Daoy (cell line): ENCODE measurements at places on chromosomes 6 and 20.

DNA sequence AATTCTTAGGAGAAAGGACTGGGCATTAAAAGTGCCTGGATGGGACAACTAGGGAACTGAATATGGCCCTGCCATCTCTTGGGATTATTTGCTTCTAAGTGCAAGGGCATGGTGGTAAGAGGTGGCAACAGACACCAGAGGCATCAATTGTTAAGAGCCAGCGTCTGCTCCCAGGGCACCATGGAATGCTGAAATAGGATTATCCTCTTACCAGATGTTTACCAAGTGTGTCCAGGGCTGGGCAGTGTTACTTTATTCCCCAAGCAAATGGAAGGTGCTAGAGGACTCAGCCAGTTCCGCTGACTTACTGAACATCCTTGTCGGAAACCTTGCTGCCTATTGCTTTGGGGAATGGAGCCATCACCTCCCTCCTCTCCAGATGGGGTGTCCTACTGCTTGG lies 273.6 kb upstream of the SUPT3H start:
- DNase-seq = no peak

- no peak for DNase-seq
These were observed 17.3 kb upstream of the PCMTD2 start for GRCh38 chr20:64238115-64238825.

DNA sequence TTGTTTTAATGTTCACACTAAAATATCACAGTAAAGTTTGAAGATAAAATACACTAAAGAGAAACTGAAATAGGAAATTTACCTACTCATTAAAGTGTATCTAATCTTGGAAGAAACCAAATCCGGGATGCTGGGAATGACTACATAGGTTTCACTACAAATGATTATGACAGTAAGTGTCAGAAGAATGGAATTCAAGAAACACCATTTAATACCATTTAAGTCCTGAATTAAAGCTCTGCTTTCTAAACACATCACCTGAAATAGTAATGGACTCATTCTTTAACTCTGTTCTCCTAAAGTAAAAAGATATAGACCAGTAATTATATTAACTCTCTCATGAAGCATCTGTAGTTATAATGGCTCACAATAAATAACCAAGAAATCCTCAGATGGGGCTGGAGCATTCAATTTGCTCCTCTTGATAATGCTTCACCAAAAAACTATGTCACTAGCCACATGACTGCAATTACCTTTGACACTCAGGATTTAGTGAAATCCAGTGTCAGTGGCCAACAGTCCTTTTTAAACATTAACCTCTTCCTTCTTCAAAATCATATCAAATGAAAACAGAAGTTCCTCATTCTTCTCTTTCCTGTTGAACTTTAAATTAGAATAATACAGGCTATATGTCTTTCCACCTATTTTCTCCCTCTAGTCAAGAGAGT lies 41.4 kb downstream of the MAP7 start:
- DNase-seq = peak; percentile 10

GRCh38 chr6:147205690-147206600 lies 1.7 kb downstream of the STXBP5 start:
- peak; percentile 30 for DNase-seq

GRCh38 chr6:133393891-133394290 lies 152.7 kb downstream of the EYA4 start:
- no peak for DNase-seq

DNA sequence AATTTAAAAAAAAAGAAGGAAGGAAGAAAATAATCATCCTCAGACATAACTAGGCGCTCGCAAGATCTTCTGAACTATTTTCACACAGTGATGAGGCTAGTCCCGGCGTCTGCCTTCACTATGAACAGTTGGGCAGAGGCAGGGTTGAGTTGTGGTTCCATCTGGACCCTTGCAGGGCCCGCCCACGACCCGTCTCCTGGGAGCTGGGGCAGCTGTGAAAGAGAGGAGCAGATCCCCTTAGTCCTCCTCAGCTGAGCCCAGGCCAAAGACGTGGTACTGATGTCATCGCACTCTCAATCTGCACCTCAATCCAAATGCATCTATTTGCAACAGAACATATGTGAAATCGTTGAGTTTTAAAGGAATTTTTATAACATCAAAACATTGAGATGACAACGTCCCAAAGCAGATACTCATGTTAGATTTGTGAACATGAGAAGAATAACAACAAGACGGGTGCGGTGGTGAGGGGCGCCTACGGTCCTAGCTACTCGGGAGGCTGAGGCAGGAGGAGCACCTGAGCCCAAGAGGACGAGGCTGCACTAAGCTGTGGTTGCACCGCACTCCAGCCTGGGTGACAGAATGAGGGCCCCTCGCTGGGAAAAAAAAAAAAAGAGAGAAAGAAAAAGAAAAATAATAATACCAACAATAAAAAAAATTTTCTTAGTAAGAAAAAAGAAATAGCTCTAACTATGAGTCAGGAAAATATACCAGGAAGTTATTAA lies 15.3 kb downstream of the TCFL5 start:
- no peak for DNase-seq

GRCh38 chr6:90103056-90103800 lies 193.4 kb downstream of the BACH2 start:
- no peak for DNase-seq

DNA sequence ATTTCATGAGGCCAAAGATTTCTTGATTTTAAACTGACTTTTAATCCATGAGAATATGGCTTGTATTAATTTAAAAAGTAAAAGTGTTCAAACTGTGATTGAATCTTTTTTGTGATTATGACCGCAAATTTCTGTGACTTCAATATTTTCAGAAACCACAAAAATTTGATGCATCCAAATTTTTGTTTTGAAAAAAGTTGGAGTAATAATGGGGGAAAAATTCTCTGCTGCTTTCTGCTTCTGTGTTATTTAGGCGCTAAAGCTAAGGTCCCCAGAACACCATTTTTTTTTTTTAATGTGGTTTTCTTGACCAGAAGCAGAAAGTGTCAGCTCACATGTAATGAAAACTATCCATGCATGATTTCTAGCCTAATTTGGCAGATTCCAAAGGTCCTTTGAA lies 65.3 kb downstream of the GRIK2 start:
- DNase-seq = no peak

DNA sequence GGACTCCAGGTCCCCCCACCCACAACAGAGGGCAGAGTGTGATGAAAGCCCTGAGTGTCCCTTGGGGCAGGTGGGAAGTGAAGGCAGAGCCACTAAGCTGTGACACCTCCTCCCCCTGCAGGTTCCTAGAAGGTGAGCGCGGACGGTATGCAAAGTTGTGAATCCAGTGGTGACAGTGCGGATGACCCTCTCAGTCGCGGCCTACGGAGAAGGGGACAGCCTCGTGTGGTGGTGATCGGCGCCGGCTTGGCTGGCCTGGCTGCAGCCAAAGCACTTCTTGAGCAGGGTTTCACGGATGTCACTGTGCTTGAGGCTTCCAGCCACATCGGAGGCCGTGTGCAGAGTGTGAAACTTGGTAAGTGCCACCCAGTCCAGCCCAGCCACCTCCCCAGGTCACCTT lies 159.6 kb upstream of the RNF24 start:
- no peak for DNase-seq

DNA sequence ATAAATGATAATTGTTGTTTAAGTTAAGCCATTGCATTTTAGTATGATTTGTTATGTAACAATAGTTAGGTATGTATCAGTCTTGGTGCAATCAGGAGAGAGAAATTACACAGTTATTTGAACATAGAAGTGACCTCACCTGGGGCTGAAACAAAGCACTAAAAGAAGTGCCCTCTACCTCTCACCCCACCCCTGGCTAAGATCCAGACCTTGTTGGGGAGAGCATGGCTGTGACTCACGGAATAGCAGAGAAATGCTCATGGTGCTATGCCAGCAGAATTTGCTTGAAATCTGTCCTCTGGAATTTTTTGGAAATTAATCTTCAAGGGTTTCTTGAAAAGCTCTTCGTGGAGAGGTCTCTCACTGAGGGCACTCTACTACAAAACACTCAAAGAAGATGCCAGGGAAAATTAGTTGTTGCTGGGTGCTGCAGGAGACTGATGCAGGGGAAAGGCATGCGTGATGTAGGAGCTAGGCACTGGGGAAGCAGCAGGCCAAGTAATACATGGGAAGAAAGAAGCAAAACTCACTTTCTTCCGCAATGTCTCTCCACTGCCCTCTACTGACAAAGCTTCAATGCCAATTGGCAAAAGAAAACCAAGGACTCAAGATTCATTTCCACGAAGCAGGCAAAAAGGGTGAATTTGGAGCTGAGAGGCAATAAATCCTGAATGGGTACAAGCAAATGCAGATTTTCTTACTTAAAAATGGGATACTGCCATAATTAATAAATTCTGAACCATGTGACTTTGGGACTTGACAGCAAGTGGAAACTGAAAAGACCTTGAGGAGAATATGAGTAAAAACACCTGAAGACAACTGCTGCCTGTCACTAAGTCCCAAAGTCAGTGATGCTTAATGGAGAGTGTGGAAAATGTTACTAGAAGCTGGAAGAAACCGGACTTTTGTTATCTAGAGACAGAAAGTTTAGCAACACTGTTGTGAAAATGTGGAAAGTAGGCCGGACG lies 136.3 kb upstream of the ZNF184 start:
- DNase-seq = peak; percentile 84

DNA sequence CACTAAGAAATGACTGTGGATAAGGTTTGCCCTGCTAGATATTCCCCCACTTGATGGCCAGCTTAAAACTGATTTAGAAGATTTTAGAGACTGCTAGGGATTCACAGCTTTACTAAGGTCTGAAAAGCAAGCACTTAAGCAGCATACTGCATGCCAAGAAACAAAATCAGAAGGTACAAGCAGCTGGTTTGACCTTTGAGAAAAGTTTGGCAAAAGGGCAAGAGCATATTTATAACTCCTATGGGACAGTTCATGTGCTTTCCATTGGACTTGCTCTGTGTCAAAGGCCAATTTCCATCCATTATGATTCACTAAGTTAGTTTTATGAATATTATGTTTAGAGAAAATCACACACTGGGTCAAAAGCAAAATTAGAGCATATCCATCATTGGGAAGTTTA lies 402.8 kb downstream of the PKHD1 start:
- DNase-seq = no peak

DNA sequence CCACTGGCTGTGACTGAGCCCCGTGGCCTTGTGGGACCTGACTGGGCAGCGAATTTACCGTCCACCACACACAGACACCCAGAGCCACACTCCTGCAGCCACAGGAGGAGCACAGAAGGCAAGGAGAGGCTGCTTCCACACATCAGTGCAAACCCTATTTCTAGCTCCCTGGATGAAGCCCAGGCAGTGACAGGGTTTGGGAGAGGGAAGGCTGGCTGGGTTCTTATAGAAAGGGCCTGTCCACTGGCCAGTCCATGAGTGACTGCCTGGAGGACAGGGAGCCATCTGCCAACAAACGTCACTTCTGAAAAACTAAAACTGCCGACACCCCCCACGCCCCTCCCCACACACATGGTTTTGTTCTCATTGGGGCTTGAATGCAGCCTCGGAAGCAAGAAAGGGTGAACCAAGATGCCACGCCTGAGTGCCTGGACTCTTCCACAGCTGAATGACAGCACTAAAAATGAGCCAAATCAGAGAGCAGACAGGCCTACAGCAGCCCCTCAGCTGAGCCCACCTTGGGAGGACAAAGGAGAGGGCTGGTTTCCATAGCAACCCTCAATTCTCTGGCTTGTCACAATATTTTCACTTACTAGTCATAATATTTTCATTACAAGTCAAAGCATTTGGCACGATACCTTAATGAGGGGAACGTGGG lies 38.4 kb downstream of the RRBP1 start:
- DNase-seq = no peak

GRCh38 chr6:129513471-129513870 lies 196.5 kb downstream of the ARHGAP18 start:
- DNase-seq = no peak

DNA sequence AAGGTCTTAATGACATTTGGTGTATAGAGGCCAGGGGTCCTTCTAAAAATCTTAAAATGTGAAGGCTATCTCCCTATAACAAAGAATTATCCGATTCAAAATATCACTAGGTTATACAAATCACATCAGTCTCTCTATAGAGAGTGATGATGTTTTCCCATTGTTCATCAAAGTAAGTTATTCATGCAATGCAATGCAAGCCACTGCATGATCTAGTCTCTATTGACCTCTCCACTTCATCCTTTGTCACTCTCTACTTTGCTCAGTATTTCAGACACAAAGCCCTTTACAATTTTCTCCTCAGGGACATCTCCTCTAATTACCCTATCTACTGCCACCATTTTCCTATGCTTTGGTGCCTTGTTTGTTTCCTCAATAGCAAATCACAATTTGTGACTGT lies 628.0 kb downstream of the HTR1B start:
- DNase-seq = no peak

DNA sequence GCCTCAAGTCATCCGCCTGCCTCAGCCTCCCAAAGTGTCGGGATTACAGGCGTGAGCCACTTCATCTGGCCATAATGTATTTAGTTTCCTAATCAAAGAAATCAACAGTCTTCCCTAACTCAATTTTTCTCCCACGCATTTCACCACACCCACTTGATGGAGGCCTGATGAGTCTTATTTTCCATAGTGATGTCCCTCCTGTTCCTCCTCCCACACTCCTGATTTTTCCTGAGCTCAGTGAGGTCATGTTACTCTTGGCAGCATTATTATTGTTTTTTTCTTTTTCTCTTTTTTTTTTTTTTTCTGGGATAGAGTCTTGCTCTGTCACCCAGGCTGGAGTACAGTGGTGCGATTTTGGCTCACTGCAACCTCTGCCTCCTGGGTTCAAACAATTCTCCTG lies 8.9 kb downstream of the ABRACL start:
- peak; percentile 29 for DNase-seq

DNA sequence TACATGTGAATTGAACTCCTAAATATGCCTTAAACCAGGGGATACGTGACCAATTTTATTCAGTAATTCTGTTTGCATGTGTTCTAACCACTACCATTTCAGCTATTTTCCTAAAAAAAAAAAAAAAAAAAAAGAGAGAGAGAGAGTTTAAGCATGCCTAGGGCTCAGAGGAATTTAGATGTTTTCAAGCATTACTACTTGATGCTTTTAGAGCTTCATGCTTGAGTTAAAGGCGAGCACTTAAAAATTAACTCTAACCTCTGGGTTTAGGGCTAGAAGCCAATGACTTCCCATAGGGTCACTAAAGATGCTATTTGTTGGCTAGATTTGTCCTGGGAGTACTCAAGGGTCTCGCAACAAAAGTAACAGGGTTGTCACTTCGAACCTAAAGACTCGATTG lies 217.7 kb downstream of the ATXN1 start:
- no peak for DNase-seq

DNA sequence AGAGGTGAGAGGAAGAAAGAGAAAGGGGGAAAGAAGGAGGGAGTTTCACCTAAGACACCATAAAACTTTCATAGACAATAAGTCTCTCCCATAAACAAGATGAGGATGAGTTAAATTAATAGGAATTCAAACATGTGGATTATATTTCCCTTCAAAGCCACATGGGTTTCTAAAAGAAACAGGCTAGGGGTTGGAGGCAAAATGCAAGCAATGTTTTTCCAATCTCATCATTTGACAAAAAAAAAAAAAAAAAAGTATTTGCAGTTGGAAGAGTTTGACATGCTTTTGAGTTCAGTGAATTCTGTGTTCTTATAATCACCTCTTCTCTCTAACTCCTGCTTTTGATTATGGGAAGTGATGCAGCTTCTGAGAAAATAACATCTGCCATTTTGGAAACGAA lies 286.5 kb upstream of the PRND start:
- DNase-seq = no peak
